ENCODE measurements at places on chromosomes 11 and 22. TPM values are rescaled to one million over a fixed set of nuclear protein-coding genes. Genes with fewer than 3 reads are reported as not detected.

SPON1 gene
- 0.24 TPM for total RNA-seq

BARX2 gene
- 3.2 TPM for total RNA-seq

ZDHHC8 gene
- 31.3 TPM for total RNA-seq

GRCh38 chr11:10900681-10901415 is 43.0 kb upstream of the ZBED5 start:
- no peak for DNase-seq

DNA sequence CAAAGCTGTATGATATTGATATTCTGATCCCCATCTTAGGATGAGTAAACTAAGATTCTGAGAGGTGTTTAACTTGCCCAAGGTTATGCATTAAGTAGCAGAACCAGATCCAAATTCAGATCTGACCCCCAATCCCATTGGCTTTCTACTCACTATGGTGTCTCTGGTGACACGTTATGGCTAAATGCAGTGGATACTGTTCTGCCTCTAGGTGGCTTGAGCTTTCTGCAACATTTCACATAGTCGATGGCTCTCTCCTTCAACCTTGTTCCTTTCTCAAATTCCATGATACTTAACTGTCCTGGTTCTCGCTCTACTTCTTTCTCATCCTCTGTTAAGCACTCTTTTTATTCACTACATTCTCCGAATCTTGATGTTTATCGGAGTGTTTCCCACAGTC is 9.4 kb downstream of the C11orf97 start:
- no peak for DNase-seq

DNA sequence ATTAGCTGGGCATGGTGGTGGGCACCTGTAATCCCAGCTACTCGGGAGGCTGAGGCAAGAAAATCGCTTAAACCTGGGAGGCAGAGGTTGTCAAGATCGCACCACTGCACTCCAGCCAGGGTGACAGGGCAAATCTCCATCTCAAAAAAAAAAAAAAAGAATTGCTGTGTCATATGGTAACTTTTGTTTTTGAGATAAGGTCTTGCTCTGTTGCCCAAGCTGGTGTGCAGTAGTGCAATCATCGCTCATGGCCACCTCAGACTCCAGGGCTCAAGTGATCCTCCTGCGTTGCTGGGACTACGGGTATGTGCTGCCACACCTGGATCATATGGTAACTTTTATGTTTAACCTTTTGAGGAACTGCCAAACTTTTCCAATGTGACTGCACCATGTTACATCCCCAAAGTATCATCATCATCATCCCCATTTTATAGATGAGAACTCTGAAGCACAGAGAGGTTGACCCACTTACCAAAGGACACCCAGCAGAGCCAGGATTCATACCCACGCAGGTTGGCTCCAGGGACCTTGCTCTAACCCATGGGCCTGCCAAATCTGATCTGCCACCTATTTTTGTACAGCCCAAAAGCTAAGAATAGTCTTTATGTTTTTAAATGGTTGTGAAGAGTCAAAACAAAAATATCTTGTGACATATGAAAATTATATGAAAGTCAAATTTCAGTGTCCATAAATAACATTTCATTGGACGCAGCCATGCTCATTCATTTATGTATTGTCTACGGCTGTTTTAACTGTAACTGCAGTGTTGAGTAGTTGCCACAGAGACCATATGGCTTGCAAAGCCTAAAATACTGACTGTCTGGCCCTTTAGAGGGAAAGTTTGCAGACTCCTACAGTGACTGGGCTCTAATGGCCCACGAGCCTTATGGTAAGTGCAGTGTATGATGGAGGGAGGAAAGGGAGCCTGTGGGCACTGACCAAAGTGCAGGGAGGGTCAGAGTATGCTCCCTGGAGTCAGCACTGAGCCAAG is 45.3 kb downstream of the GDPD5 start:
- no peak for DNase-seq

GRCh38 chr22:23613193-23613972 is 18.7 kb downstream of the DRICH1 start:
- DNase-seq: no peak

GRCh38 chr11:74784726-74785125 is 36.1 kb downstream of the RNF169 start:
- DNase-seq: no peak

DNA sequence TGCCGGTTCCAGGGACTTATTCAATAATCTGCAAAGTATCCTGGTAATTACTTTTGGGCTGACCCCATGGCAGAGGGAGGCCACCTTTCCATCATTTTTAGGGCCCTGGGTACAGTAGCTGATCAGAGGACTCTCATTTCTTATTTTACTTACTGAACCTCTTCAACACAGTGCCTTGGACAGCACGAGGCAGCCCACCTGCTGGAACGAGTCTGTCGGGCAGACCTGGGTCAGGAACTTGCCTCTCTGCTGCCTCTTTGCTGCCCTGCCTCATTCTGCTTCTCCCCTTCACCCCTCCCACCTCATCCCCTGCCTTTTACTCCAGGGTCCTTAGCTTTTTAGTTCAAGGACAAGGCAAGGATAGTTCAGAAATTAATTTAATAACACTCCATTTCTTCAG is 204.5 kb downstream of the CSNK2A3 start:
- DNase-seq: no peak

GRCh38 chr11:78032090-78032489 is 9.0 kb upstream of the KCTD14 start:
- no peak for DNase-seq

DNA sequence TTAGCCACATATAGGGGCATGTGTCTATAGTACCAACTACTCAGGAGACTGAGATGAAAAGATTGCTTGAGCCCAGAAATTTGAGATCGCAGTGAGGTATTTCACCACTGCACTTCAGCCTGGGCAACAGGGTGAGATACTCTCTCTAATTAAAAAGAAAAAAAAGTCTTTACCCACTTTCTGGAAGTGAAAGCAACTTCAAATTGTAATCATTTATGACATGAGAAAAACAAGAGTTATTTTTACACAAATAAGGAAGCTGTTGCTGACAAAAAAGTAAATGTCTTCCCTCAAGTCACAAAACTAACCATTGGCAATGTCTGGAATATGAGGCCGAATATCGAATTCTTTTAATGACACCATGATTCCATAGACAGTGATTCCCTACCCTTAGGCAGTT is 71.4 kb downstream of the GLYATL1 start:
- no peak for DNase-seq

DNA sequence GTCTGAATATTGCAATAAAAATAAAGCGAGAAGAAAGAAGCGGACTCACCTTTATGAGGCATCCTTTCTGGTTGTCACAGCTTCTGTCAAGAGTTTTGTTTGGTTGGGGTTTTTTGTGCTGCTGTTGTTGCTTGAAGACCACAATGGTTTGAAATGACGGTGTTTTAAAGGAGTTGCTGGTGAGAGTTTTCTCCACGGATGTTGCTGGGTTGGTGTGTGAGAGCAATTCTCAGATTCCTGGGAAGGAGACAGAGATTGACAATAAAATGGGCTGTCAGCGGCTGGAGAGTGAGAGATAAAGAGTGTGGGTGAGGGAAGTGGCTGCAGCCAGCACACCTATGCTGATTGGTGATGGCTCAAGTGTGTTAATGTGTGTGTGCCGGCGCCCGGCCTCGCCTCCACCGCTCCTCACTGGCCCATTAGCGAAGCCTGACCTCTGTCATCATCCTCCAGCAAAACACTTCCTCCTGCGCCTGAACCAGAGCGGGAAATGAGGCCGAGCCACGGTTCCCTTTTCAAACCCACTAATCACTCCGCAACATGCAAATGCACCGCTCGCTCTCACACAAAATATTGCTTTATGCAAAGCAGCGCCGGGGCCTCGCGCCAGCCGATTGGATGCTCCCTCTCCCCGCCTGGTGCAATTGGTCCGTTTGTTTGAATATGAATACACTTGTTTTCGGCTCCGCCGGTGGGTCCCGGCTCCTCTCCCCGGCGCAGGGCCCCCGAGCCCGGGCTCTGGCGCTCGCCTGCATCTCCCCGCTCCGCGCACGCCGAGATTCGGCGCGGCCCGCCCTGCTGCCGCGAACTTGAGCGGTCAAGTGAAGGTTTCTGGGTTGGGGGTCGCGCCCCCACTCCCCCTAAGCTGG is at the start of gene PAX6:
Gene PAX6, minus strand, starts transcription at position 544 of the 869 bp plus-strand sequence. CDS start 4,911 bp downstream, outside the sequence.
- peak; percentile 82 for DNase-seq

DNA sequence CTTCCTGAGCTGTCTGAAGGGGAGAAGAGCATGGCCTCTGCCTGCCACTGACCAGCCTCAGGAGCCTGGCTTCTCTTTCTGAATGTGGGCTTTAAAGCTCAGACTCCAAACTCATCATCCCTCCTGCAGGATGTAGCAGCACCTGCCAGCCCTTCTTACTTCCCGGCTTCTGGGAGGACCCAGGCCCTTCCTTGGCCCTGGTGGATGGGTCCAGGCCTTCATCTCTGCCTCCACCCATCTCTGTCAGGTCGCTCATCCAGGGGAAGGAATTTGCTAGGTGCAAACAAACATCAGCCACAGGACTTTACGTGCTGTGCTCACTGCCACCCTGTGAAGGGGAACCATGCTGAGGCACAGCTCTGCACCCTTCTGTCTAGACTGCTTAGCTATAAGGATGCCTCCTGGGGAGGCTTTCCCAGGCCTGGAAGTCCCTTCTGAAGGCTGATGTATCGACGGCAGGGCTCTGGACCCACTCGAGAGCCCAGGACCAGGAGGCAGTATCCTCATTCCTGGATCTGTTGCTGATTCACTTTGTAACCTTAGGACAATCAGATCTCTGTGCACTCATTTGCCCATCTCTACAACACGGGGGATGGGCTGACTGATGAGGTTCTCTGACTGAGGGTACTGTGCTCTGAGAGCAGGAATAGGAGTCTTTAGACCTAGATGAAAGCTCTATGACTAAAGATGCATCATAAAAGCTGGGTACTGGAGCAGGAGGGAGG is 30.9 kb downstream of the USP35 start:
- peak; percentile 50 for DNase-seq

DNA sequence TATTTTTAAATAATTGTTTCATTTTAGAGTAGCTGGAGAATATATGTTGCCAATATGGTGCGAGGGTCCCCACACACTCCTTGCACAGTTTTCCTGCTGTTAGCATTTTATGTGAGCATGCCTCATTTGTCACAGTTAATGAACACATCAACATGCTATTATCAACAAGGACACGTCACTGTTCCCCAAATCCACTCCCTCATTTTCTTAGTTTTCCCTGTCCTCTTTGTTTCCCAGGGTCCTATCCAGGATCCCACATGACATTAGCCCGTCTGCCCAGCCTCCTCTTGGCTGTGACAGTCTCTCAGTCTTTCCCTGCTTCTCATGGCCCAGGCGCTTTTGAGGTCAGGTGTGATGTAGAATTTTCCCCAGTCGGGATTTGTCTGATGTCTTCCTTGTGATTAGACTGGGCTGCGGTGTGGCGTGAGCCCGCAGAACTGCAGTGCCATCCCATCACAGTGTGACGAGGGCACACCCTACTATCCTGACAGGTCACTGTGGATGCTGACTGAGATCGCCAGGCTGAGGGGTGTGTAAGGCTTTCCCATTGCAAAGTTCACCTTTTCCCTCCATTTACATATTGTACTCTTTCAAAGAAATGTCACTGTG is 450.6 kb upstream of the B3GAT1 start:
- no peak for DNase-seq

FADS1 gene
- 12.1 TPM for total RNA-seq

DNA sequence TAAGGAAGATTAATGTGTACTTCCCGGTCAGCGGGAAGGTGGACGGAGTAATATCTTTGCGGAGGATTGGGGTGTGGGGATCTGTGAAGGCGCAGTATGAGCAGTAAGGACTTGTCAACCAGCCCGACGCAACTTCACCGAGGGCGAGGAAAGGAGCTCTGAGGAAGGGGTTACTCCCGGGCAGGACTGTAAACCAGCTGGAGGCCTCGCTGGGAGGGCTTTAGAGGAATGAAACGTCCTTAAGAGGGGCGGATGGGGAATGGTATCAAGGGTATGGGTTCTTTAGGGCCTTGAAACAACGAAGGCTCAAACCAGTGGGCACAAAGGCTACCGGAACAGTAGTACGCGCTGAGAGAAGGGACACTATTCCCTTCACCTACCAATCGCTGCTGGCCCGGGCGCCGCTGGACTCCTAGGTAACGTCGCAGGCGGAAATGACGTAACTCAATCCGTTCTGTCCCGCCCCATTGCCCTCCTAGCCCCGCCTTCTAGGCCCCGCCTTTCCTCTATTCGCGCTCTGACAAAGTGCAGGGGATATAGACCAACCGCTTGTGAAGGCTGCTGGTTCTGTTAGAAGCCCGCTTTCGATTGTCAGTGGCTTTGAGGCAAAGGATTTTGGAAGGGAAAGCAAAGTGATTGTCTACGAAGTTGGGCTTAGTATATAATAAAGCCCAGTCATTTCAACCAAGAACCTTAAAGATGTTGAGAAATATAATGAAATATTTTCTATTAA is at the start of gene C11orf65:
Gene C11orf65, minus strand, starts transcription at position 439 of the 733 bp plus-strand sequence. CDS start 5,970 bp downstream, outside the sequence.
- DNase-seq: peak; percentile 98

DNA sequence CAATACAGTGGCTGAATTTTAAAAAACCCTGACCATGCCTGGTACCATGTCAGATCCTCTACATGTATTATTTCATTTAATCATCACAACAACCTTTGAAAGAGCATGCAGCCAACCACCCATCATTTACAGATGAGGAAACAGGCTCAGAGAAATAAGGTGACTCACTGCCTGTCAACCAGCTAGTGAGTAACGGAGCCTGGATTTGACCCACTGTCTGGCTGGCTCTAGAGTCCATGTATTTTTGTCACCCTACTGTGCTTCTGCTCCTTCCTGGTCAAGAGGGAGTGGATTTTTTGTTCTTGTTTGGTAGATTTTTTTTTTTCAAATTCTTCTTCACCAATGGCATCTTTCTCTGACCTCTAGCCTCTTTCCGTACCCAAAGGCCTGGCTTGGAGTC is 77.4 kb downstream of the CWC15 start:
- DNase-seq: no peak

CD3E gene
- 377 TPM for total RNA-seq

GRCh38 chr22:49585461-49586243 is 242.0 kb downstream of the BRD1 start:
- DNase-seq: no peak

SLC22A25 gene
- not detected for total RNA-seq

SAA4 gene
- total RNA-seq: not detected

EIF4ENIF1 gene
- 28.1 TPM for total RNA-seq

DNA sequence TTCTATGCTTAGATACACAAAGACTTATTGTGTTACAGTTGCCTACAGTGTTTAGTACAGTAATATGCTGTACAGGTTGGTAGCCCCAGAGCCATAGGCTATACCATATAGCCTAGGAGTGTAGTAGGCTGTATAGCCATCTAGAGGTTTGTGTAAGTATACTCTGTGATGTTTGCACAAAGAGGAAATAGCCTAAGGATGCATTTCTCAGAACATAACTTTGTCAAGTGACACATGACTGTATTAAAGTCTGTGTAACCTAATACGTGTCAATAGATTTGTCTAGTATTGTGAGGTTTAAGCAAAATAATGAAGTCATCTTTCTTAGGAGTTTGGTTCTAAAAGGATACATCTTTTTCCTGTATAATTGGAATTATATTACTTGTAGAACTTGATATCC is 5.5 kb downstream of the ZC3H12C start:
- DNase-seq: no peak

ZBTB44 gene
- total RNA-seq: 35.0 TPM
